ENCODE measurements at places on chromosomes 13 and 19.

DNA sequence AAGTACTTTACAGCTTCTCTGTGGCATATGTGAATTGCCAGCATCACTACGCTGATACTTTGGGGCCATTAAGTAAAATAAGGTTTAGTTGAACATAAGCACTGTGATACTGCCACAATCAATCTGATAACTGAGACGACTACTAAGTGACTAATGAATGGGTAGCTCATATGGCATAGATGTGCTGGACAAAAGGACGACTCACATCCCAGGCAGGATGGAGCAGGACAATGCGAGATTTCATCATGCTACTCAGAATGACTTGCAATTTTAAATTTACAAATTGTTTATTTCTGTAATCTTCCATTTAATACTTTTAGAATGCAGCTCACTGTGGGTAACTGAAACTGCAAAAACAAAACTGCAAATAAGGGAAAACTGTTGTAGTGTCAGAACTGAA lies 13.6 kb downstream of the CCDC122 start:
- DNase-seq, result no peak

DNA sequence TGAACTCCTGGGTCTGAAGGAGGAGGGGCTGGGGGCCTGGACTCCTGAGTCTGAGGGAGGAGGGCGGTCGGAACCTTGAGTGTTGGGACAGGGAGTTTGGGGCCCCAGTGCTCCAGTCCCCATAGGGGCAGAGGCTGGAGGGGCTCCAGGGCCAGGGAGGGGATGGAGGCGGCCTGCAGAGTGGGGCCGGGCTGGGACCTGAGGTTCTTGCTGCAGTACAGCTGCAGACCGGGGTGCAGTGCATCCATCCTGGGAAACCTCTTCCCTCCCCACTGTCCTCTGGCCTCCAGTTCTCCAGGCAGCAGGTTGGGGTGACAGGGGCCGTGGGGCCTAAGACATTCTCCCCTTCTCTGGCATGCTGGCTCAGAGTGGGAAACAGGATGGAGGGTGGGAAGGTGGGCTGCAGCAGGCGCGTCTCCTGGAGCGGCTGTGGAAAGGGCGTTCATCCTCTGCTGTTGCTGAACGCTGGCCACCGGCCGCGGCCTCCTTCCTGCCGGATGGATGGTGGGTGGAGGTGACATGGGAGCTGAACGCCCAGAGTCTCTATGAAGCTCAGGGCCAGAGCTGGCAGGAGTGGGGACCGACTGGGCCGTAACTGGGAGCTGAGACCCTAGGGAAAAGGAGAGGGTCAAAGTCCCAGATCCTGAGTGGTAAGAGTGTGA lies 1.6 kb downstream of the BRSK1 start:
- DNase-seq, result no peak

GRCh38 chr13:44651209-44651608 lies 75.1 kb upstream of the TSC22D1 start:
- DNase-seq, result no peak

DNA sequence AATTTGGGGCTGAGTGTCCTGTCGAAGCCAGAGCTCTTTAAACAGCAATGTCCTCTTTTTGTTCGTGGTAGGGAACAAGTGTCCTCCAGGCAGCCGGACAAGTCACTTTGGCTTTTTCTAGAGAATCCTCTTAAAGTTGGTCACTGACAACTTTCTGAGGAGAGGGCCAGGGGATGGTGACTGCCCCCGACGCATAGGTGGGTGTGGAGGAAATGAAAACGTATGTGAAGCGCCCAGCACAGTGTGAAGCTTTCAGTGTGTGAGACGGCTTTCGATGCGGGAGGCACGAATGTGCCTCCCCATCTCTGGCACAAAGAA lies 45.8 kb upstream of the ZNF536 start:
- no peak for DNase-seq

- DNase-seq, result no peak
These were observed 1244.2 kb upstream of the MIR17HG start for GRCh38 chr13:90103099-90103784.

GRCh38 chr13:70792121-70792520 lies 683.9 kb upstream of the KLHL1 start:
- DNase-seq, result no peak

DNA sequence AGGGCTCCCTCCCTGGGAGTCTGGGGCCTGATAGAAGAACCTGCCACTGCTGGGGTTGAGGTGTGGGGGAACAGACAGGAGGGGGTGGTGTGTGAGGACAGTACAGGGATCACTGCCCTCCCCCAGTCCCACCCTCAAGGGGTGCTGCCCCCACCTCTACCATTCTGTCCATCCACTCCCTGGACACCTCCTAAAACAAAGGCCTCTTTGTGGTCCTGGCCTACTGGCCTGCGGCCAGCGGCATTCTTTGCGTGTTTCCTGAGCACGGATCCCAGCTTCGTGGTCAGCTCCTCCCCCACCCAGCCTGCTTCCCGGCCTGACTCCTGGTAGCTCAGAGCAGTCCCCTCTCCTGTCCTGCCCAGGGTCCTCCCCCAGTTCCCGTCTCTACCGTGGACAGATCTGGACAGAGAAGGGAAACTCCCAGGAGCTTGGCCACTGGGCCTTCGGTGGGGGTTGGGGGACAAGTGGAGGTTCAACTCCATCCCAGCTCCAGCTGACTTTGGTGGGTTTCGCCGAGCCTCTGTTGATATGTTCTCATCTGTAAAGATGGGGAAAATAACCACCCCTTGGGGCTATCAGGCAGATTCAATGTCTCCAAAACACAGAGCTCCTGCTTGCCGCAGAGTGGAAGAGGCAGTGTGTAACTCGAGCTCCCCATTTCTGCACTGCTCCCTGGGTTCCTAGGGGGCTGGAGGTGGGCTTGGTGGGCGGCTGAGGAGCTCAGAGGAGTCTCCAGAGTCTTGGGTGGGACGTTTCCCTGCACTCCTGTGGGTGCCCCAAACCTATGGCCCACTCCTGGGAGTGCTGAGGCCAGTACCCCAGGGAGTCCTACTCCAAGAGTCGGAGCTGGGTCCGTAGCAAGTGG lies 48.7 kb downstream of the LYL1 start:
- no peak for DNase-seq

- DNase-seq, result no peak
These were observed 12.9 kb downstream of the NHLRC3 start for GRCh38 chr13:39051157-39051556.

DNA sequence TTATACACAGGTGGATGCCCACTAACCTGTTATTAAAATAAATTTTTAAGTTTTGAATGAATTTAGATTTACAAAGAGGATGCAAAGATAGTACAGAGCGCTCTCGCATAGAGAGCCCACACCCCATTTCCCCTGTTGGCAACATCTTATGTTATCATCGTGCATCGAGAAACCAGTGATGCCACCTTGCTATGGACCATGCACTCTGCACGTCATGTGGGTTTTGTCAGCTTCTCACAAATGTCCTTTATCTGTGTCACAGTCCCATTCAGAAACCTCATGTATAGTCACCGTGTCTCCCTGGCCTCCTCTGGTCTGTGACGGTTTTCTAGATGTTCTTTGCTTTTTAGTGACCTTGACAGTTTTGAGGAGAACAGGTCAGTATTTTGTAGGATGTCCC lies 60.0 kb downstream of the ING1 start:
- DNase-seq, result no peak

- no peak for DNase-seq
These were observed 45.0 kb upstream of the UBE2L5 start for GRCh38 chr13:30377312-30377685.

DNA sequence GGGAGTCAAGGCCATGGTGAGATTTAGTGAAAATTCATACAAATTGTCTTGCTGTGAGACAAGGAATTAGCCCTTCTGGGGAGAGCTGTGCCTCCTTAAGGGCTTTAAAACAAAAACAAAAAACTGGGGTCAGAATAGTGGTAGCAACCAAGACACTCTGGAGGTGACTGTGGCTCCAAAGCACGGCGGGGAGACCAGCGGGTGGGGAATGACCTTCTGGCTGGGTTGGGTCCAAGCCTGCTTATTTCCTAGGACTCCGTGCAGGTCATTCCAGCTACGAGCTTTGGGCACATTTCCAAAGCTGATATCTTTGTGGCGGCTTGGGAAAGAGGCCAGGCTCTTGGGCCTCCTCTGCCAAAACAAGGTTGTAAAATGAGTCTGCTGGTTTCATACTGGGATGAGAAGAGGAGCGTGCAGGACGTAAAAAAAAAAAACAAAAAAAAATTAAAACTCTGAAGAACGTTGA lies 348.3 kb downstream of the UQCRFS1 start:
- no peak for DNase-seq

DNA sequence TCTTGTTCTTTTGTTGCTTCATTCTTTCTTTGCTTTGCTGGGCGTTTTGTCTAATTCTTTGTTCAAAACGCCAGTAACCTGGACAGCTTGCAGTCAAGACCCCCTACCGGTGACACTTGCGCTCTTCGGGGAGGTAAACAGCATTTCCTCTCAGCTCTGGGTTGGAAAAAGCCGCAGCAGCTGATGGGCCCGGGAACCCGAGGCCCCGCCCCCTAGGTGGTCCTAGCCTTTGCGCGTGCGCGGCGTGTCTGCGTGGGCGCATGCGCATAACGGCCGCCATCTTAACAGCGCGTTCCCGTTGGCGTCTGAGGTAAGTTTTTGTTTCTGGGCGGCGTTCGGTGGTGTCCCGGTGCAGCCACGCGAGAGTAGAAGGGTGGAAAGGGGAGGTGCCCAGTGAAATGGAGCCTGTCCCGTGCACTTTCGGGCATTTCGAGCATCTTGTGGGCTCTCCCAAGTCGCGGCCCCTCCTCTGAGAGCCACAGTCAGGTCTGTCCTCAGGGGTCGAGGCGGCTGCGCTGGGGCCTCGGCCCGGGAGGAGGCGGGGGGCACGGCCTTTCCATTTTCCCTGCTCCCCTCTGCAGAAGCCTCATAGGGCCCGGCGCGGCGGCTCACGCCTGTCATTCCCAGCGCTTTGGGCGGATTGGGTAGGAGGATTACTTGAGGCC lies at the start of gene ZNF559:
ZNF559 (plus strand) TSS at position 261 of the 665 bp plus-strand sequence. CDS start 14,371 bp downstream, outside the sequence.
- peak; percentile 97 for DNase-seq

DNA sequence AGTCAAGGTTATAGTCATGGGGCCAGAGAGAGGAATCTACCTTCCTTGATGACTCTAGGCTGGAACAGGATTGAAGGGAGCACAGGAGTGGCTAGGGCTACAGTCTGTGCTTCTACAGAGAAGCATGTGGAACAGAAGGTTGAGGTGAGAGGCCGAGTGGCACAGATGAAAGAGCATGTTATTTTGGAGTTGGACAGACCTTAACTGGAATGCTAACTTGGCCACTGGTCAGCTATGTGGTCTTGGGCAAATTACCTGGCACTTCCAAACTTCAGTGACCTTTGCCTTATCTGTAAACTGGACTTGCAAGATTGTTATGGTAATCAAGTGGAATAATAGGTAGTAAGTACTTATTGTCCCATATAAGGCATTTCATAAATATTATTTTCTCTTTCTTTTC lies 252.7 kb downstream of the KCNRG start:
- DNase-seq, result no peak

DNA sequence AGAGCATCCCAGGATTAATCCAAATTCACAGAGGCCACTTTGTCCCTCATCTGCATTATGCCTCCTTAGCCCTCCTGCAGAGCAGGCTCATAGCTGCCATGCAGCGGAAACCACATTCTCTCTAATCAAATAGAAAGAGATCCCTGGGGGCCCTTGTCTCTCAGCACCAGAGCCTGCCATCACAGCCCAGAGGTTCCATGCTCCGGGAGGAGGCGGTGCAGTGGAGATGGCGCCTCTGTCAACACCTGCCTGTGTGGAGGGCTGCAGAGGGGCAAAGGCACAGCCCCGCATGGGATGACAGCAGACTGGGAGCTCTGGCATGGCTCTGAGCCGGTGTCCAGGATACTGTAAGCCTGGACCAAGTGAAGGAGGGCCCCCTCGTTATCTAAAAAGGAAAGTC lies 111.3 kb downstream of the SLC7A1 start:
- no peak for DNase-seq
